ENCODE measurements at places on chromosomes 5 and 9.

- DNase-seq = no peak
These were observed 512.1 kb downstream of the MAN2A1 start for GRCh38 chr5:110201791-110202190.

DNA sequence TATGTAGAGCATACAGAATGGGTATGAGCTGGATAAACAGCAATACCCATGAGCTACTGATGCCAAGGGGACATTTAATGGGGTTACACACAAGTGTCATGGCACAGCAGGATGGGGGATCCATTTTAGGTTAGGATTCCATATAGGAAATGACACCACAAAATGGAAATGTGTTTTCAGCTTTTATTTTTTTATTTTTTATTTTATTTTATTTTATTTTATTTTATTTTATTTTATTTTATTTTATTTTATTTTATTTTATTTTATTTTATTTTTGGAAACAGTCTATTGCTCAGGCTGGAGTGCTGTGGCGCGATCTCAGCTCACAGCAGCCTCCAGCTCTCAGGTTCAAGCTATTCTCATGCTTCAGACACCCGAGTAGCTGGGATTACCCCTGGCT lies 11.6 kb downstream of the ZNF474 start:
- DNase-seq = no peak

DNA sequence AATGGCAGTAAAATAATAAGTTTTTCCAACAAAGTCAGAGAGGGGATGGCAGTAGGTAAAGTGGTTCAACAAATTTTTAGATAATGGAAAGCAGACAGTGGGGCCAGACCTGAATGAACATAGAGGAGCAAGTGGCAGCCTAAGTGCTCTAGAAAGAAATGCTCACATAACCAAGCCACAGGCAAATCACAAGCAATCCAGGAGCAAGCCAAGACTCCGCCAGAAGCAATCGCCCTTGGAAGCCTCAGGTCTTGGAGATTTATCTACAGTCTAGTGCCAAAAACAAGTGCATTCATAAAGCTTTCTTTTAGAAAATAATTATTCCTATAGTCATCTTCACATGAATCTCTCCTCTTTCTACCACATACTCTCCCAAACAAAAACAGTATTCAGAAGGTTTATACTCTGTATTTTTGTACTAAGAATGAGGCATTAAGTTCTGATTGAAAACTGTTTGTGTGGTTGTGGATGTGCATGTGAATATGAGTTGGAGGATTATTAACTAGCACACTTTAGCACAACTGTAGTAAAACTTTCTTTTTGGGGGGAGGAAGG lies 375.5 kb downstream of the CDH9 start:
- no peak for DNase-seq

DNA sequence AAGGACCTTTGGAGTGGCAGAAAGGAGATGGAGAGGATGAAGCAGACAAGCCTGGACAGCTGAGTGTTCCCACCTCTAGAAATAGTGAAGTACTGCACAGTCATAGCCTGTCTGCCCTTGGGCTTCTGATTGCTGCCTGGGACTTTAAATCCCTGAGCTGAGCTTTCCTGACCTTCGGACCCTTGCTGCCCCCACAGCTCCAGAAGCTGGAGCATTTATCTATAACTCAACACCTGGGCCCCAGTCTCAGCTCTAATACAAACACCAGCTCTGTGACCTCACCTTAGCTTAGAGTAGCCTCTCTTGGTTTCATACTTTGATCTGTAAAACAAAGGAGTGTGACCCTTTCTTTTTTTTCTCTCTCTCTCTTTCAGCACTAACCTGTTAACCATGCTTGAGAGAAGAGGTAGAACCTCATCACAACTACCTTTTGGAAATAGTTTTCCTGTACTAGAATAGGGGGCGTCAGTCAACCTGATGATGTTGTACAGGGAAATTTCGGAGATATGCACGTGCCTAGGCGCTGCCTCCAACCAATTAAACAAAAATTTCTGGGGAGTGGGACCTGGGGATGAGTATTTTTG lies 25.4 kb upstream of the ELL2 start:
- DNase-seq = no peak

GRCh38 chr5:113091622-113092021 lies 115.0 kb downstream of the DCP2 start:
- DNase-seq = no peak
